ENCODE measurements at places on chromosomes 6 and 20.

- no peak for DNase-seq
Measured at GRCh38 chr6:158865769-158866168, 46.6 kb upstream of the EZR start.

DNA sequence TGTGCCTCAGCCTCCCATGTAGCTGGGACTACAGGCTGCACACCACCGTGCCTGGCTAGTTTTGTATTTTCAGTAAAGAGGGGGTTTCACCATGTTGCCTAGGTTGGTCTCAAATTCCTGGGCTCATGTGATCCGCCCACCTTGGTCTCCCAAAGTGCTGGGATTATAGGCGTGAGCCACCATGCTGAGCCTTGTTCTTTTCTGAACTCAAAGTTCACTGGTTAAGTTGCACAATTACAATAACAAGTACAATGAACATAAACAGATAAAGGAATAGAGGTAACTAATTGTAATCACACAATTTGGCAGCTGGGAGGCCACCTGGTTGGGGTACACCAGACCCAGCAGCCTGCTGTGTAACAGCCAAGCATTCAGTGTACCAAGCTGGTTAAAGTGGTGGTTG, 6.7 kb downstream of the NUDT3 start:
- no peak for DNase-seq

GRCh38 chr6:70663881-70664466, 3.7 kb upstream of the SMAP1 start:
- no peak for DNase-seq

DNA sequence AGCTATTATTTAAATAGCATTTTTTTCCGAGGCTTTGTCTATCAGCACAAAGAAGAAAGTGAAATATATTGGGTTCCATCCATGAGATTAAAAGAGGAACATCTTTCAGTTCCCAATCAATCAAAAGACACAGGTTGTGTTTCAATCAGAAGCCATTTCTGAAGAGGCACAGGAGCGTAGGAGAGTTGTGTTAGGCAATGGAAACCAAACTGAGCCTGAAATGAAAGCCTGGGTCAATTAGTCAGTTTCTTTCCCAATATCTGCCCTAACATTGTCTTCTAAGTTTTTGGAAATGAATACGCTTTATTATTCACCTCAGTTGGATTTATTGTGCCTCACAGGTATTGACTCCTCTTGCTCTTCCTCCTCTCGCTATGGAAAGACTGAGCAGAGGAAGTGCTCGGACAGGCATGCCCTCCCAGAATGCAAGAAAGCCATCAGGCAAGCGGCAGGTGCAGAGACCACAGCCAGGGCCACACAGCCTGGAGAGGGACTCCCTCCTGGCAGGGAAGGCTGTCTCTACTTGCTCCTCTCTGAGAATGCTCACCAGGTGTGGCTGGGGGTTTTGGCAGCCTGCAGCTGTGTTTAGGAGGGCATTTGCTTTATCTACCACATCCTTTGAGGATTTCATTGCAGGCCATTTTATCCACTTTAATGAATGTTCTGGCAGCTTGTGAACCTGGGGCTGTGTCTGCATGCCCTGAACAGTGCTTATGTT, 100.8 kb upstream of the NEDD9 start:
- DNase-seq, result no peak

- DNase-seq, result no peak
Measured at GRCh38 chr20:39603219-39603618, 641.1 kb downstream of the DHX35 start.

GRCh38 chr20:35306931-35307517, 14.8 kb upstream of the FAM83C start:
- no peak for DNase-seq

GRCh38 chr6:136171231-136171630, 78.9 kb downstream of the MTFR2 start:
- no peak for DNase-seq

GRCh38 chr20:21048841-21049273, 57.3 kb downstream of the LINC00237 start:
- DNase-seq, result peak; percentile 60

GRCh38 chr6:16851044-16851540, 89.8 kb upstream of the ATXN1 start:
- no peak for DNase-seq

- no peak for DNase-seq
Measured at GRCh38 chr6:66103954-66104353, 396.9 kb upstream of the EYS start.
